ENCODE measurements at places on chromosomes 2 and 18. TPM values are rescaled to one million over a fixed set of nuclear protein-coding genes. Genes with fewer than 3 reads are reported as not detected.

Gene CLEC4F
- total RNA-seq: not detected

Gene GRHL1
- 0.43 TPM for total RNA-seq

DNA sequence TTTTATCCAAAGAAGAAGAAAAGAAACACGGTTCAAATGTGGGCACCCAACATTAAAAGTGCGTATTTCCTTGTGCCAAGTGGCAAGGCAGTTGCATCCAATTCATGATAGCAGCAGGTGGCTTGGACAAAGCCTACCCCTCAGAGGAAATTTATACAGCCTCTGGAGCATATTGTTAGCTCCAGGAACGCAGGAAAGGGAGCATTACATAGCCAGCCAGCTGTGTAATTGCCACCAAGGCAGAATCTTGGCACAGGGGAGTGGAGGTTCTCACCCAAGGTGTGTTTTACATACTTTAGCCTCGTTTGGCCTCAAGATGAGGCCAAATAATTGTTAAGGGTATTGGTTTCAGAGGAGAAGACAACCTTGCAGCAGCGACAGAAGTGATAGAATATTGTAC lies 526.9 kb downstream of the TMEM182 start:
- H3K36me3 ChIP-seq: no peaks in the 10 kb centered on the region
- no peak for DNase-seq
- H3K4me3 ChIP-seq: no peak overlapping the region
- H3K4me1 ChIP-seq: no peaks in the 10 kb centered on the region
- no peaks in the 10 kb centered on the region for H3K27me3 ChIP-seq

DNA sequence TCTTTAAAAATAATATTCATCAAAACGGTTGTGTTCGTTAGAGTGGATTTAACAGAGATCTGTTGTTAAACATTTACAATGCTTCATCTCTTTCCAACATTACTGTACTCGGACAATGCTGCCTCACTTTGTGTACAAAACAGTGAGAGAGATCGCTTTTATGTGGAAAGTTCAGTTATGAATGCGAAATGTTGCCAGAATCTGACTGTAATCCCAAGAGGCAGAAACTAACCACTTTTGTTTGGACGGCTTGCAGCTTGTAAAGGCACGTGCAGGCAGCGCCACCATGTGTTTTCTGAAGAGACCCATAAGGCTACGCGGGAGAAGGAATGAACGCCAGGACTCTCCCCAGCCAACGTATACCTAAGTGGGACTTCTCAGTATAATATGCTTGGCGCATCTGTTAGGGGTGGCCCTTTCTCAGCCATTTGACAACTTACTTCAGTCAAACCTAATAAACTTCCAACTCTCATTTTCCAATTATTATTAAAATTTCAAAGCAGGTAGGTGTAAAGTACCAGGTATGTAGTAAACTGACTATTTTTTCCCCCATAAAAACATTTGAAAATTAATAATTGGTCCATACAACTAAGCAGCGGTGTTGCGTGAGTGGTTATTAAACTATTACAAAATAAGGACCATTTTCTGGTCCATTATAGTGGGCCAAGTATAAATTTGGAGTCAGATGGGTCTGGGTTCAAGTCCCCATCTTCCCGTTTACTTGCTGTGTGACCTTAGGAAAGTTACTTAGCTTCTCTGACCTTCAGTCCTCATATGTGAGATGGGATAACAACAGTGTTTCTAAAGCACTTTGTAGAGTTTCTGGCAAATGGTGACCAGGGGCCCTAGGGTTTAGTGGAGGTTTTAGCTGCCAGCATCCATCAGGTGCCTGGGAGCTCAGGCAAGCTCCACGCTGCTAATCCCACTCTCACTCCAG lies 5.6 kb upstream of the NAPG start:
- DNase-seq: no peak
- no peak overlapping the region for H3K4me3 ChIP-seq
- H3K4me1 ChIP-seq: peaks cover 12% of the 10 kb centered on the region
- no peak overlapping the region for H3K27ac ChIP-seq
- no peaks in the 10 kb centered on the region for H3K27me3 ChIP-seq

DNA sequence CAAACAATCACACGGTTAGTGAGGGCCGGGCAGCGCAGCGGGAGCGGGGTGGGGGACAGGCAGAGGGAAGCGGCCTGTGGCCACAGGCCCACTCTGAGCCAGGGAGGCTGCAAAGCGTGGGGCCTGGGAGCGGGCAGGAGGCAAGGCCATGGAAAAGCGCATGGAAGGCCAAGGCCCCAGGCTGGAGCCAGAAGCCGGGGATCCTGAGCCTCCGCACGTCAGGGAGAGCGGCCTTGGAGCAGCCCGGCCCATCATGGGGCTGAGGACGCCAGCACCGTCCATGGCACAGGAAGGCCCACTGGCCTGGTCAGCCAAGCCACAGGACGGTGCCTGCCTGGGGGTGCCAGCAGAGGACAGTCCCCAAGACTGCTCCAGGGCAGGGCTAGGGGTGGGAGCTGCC lies 43.1 kb downstream of the AQP12A start:
- no peaks in the 10 kb centered on the region for H3K36me3 ChIP-seq
- no peaks in the 10 kb centered on the region for H3K4me1 ChIP-seq
- H3K27me3 ChIP-seq: no peaks in the 10 kb centered on the region
- no peak overlapping the region for H3K4me3 ChIP-seq
- DNase-seq: no peak
- H3K27ac ChIP-seq: no peak overlapping the region

DNA sequence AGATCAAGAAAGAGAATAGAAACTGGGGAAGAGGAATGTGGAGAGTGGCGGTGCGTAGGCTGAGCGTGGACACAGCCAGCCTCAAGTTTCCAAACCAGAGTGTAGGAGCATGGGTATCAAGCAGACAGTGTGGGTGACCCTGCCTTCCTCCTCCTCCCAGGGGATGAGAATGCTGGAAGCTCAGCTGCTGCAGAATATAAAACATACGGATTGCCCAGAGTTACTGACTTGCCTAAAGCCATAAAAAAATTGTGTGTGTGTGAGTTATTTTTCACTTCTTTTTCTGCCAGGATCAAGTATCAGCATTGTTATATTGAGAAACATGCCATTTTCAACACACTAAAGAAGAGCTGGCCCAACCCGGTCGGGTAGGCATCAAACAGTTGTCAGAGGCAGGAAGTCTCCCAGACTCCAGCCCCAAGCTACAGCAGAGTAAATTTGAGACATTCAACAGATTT lies 333.3 kb upstream of the ACVR2A start:
- no peaks in the 10 kb centered on the region for H3K4me1 ChIP-seq
- H3K27ac ChIP-seq: no peak overlapping the region
- no peaks in the 10 kb centered on the region for H3K27me3 ChIP-seq
- DNase-seq: no peak

DNA sequence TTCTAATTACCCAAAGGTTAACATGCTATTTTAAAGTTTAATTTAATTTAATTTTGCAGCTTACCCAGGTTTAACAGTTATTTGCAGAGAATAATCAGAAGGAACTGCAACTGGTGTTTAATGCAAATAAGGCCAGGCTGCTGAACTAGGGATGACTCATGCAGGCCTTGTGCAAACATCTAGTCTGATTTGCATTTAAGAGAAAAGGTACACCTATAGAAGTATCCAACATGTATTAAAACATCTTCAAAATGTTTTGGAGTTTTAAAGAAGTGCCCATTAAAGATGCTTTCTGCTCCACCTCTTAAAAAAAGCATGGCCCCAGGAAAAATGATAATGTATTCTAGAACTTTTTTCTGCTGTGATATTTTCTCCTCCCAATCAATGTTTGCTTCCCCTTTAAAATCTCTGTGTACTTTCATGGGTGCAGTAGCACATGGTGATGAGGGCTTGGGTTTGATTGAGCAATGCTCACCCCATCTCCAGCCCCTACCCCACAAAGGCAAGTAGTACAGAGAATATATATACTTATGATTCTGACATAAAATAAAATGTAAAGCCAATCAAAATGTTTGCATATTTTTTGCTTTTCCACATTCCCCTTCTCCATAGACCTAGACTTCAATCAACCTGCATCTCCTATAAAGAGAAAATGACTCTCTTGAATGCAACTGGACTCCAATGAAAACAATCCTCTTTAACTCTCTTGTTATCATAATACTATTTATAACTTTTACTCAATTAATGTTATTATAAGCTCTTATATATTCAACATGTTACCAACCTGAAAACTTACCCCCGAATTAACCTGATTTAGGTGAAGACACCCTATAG lies 54.1 kb downstream of the ATP8B1 start:
- H3K4me3 ChIP-seq: no peak overlapping the region
- no peak for DNase-seq
- peaks cover 9% of the 10 kb centered on the region for H3K4me1 ChIP-seq
- no peaks in the 10 kb centered on the region for H3K27me3 ChIP-seq

DNA sequence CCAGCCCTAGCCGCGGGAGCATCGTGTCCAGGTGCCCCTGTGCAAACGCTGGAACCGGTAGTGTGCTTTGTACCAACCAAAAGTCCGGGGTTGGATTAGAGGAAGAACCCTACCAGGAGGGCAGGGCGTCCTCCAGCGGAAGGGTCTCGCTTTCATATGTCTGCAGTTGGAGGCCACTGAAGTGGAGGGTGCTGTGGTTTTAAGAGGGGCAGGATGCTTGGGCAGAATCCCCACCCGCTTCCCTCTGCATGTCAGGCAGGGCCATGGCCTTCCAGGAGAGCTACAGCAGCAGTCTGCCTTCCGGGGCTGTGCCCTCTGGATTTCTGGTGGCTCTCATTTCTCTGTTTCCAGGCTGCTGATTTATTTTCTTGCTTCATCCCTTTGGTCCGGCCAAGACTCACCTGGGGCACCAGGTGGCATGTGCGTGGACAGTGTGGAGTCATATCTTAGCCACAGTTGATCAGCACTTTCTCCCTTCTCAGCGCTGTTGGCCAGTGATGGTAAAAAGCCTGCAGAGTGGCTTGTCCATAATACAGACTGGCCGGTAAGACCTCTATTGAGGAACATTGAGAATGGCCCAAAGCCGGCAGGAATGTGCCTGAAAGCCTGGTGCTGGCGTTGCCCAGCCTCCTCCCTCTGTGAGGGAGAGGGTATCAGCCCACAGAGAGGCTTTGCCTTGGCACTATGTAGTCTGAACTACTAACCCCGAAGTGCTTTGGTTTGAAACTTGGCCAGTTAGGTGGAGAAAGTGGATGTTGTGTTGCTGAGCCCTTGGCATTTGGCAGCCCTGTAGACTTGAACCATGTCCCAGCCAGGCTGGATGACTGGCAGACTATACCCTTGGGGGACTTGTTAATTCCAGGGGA lies 1.8 kb downstream of the AGAP1 start:
- H3K4me1 ChIP-seq: peaks cover 3% of the 10 kb centered on the region
- H3K27ac ChIP-seq: no peak overlapping the region
- H3K27me3 ChIP-seq: no peaks in the 10 kb centered on the region
- no peaks in the 10 kb centered on the region for H3K36me3 ChIP-seq
- no peak for DNase-seq

DNA sequence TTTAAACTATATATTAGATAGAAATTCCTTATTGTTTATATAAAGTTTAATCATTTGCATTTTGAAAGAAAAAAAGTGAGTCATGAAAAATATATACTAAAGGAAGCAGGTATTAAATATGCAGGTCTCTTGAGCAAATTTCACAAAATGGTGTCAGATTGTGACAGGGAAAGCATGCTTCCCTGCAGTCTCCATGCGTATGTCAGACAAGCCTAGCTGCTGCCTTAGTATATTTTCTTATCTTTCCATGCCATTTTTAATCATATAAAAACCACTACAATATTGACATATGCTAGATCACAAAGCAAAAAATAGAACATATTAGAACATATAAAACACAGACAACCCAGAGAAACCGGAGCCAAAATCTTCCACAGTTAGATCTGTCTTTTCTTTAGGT lies 1137.7 kb upstream of the DDX18 start:
- H3K27me3 ChIP-seq: no peaks in the 10 kb centered on the region
- no peaks in the 10 kb centered on the region for H3K4me1 ChIP-seq
- H3K4me3 ChIP-seq: no peak overlapping the region
- H3K36me3 ChIP-seq: no peaks in the 10 kb centered on the region
- H3K27ac ChIP-seq: no peak overlapping the region

DNA sequence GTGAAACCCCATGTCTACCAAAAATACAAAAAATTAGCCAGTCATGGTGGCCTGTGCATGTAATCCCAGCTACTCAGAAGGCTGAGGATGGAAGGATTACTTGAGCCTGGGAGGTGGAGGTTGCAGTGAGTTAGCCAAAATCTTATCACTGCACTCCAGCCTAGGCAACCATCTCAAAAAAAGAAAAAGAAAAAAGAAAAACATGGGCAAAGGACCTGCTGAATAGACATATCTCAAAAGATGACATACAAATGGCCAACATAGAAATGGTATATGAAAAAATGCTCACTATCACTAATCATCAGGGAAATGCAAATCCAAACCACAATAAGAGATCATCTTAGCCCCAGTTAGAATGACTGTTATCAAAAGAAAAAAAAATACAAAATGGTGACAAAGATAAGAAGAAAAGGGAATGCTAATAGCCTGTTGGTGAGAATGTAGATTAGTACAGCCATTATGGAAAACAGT lies 1.4 kb upstream of the TGOLN2 start:
- H3K4me3 ChIP-seq: no peak overlapping the region
- peaks cover 13% of the 10 kb centered on the region for H3K36me3 ChIP-seq
- peaks cover 26% of the 10 kb centered on the region for H3K4me1 ChIP-seq
- no peaks in the 10 kb centered on the region for H3K27me3 ChIP-seq

Measured in ascending aorta (tissue), 2 donors.